ENCODE measurements at places on chromosomes 1 and 21.

GRCh38 chr1:30632481-30632880 is 90.9 kb downstream of the MATN1 start:
- no peak for DNase-seq

DNA sequence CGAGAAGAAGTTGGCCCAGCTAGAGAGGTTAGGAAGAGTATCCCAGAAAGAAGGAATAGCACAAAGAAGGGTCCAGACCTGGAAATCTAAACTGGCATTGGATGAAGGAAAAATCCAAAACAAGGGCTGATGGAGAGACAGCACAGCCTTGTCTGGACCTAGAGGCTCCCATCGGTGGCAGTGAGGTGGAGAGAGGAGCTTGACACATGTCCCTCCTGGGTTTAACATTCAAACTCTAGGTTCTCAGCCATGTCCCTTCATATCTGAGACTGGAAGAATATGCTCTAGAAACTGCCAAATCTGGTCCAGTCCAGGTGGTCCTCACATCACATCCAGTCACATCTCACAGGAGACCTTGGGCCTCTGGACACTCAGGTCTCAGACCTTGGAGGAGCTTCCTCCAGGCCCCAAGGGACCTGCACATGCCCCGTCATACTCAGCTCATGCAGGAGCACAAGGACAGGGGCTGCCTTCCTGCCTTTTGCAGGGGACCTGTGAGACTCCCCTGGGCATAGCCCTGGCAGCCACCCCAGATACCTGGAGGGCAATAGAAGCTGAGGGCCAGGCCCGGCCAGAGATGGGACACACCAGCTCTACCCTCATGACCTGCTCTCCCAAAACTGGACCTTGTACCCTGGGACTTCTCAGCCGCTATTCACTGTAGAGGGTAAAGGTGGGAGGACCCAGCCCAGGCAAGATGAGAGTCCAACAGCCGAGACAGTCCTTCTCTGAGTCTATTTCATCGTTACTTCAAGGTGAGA is 7.5 kb downstream of the TMEM125 start:
- no peak for DNase-seq

DNA sequence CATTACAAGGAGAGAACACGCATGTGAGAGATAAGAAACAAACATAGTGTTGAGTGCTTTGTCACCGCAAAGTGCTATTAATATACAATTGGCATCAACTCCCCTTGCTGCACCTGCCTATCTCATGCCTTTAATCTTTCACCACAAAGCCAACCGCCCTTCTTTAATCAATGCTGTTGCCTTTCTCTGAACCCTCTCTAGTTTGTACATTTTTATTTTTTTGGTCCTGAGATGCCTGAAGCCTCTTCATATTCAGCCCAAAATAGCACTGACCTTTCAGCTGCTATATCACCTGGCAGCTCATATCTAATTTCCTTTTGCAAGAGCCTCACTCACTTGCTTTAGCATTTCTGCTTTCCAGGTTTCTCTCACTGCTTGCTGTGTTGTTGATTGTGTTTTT is 504.7 kb downstream of the NUF2 start:
- no peak for DNase-seq

GRCh38 chr1:205263580-205264190 is 35.9 kb downstream of the TMCC2 start:
- DNase-seq = no peak

DNA sequence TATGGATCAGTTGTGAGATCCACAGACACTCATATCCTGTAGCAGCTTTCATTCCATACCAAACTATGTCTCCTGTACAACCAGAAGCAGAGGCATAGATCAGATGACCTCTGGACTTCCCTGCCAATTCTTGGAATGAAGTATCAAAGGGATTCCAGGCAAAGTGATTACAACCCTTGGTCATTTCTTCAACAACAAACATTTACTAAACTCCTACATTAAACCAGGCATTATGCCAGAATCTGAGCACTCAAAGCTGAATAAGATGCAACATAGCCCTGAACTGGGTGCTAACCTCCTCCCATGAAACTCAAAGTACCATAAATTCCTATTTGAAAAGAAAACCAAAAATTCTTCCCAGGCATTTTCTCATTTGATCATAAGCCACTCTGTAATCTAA is 121.2 kb upstream of the SGIP1 start:
- no peak for DNase-seq

DNA sequence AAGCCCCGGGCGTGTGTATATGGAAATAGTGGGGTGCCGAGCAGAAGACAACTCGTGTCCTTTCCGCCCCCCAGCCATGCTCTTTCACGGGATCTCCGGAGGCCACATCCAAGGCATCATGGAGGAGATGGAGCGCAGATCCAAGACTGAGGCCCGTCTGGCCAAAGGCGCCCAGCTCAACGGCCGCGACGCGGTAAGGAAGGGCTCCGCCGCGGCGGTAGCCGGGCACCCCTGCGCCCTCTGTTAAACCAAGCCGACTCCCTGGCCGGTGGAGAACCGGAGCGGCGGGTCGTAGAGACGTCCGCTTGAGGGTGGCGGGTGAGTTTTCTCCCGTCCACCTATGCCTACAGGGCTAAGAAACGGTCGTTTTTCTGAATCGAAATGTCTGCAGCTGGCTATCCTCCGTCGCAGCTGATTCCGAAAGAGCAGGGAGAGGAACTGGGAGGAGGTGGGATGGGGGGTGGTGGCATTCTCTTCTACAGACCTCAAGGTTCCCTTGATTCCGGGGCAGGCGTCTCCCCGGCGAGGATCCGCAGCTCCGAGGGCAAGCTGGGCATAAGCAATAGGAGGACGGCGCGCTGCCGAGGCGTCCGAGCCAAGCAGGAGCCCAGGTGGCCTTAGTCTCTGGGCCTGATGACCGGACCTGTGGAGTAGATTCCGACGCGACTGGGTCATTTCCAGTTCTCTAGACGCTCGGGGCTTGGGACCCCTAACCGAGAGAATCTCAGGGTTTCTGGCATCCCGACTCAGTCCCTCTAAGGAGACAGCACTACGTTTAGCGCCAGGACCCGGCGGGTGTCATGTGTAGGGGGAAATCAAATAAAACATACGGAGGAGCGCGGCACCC is 856 bp downstream of the LHX9 start:
- no peak for DNase-seq

DNA sequence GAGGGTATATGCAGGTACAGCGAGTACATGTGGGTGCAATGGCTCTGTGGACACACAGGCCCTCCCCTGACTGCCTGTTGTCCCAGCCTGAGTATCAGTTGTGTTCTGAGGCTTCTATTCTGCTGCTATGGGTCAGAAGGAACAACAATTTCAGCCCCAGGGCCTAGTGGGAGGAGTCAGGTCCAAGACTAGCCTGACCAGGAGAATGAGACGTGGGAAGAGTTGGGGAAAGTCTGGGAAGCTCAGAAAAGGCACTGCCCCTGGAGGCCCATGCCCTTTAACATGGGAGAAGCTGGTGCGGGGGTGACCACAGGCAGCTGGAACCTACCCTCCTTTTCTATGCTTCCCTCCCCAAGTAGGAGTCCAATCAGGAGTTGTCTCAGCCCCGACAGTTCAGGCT is 7.7 kb downstream of the IGSF8 start:
- DNase-seq = no peak

GRCh38 chr1:154775621-154776605 is 94.2 kb downstream of the KCNN3 start:
- DNase-seq = no peak

- no peak for DNase-seq
These were observed 12.2 kb downstream of the TFAP2E start for GRCh38 chr1:35585281-35585680.

- DNase-seq = no peak
These were observed 5.9 kb downstream of the CHRM3 start for GRCh38 chr1:239392271-239392670.

DNA sequence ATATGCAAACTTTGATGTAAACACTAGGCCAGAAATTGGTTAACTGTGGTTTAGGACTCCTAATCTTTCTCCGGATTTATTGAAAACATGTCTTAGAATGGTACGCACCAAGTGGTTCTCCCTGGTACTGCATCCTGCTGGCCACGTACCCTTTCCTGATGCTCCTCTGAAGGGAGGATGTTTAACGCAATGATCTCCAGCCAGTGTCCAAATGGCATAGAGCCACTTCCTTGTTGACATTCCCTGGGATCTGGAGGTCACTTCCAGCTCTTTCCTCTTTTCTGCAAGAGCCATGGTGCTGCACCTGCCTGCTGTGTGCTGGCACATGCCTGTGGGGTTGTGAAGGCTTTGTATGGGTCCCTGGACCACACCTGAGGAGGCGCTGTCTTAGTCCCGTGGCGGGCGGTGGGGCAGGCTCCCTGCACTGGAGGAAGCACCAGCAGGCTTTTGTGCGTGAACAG is 53.9 kb downstream of the GALNT2 start:
- DNase-seq = no peak

DNA sequence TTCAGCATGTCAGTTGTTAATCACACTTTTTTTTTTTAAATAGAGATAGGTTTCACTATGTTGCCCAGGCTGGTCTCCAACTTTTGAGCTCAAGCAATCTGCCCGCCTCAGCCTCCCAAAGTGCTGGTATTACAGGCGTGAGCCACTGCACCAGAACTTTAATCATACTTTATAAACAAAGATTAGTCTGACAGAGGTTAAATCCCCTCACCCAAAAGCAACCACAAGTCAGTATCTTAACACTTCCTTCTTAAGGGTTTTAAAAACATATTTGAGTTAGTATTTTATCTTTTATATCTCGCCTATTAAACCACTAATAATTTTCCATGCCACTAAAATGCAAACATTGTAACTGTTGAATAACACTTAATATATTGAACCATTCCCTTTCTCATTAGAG is 70.2 kb downstream of the COP1 start:
- no peak for DNase-seq

DNA sequence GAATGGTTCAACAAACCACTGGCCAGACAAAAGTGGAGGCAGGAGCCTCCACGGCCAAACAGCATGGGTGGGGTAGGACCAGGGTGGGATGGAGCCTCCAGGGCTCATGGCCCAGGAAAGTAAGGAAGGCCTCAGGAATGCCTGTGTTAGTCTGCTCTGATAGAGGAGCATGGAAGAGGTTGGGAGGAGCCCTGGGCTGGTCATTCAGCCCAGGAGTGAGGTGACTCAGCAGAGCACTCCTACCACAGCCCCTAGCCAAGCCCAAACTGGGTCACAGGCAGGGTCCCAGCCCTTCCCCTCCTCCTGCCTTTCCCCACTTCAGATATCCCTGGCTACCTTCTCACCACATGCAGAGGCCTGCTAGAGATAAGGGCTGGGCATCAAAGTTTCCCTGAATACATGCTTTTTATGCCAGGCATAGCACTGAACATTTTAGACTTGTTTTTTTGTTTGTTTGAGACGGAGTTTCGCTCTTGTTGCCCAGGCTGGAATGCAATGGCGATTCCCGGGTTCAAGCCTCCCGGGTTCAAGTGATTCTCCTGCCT is 3.1 kb upstream of the SHISA4 start:
- DNase-seq = no peak

- DNase-seq = no peak
These were observed 68.5 kb downstream of the ATP2B4 start for GRCh38 chr1:203695116-203695515.

GRCh38 chr1:76109404-76109803 is 34.9 kb downstream of the ST6GALNAC3 start:
- DNase-seq = no peak

GRCh38 chr1:65939636-65940035 is 146.9 kb downstream of the PDE4B start:
- no peak for DNase-seq

- DNase-seq = no peak
These were observed 2.9 kb upstream of the PDZK1IP1 start for GRCh38 chr1:47192458-47193384.

DNA sequence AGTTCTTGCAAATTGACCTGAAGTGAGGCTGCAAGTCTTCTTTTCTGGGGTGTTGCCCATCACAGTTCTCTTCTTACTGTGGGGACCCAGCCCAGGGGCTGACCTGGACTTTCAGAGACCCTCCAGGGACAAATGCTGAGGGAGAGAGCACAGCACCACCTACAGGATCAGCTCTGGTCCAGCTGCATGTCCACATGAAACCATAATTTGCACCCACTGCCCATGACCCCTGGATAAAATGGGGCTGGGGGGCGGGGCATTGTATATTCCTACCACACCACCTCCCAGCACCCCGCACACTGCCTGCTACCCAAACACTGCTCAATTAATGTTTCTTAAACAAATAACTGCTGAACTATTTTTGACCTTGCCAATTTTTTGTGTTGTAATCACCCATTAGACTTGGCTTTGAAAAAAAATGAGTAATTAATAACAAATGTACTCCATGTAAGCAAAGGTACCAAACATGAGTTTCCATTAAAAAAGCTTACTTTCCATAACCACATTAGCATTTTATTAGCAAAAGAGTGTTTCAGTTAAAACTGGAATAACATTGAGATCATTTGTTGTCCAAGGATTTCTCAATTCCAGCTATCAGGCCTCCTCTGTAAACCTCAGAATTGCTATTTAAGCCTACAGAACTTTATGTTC is 168.0 kb upstream of the RAB4A start:
- peak; percentile 55 for DNase-seq

- no peak for DNase-seq
These were observed 310.3 kb downstream of the MATN1 start for GRCh38 chr1:30413111-30413440.

GRCh38 chr1:116900471-116901365 is 9.0 kb upstream of the PTGFRN start:
- no peak for DNase-seq

DNA sequence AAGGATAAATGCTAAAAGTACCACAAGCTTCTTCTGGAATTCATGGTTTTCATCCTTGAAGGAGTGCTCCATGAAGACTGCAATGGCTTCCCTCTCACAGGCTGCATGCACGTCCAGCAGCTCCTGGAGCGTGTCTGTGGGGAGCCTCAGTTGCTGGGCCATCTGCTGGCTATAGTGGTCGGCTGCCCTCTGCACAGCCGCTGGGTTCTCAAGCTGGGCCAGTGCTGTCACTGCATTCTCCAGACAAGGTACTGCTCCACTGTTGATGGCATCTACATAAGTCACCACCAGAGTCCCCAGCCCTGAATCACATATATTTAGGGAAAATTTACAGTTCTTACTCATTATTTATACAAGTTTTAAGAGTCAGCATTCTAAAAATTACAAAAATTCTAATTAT is 8.7 kb downstream of the GBP4 start:
- no peak for DNase-seq

- DNase-seq = no peak
These were observed 14.0 kb downstream of the PADI1 start for GRCh38 chr1:17218939-17219338.

GRCh38 chr1:25556791-25557476 is 13.5 kb downstream of the LDLRAP1 start:
- DNase-seq = no peak

- DNase-seq = no peak
These were observed 53.1 kb downstream of the ABCD3 start for GRCh38 chr1:94471271-94471670.

GRCh38 chr1:180482425-180483275 is 19.7 kb downstream of the ACBD6 start:
- DNase-seq = no peak

Data from BJ (cell line).